ENCODE measurements at places on chromosomes 7 and 10.

- DNase-seq = peak; percentile 50
Observed at GRCh38 chr10:102615361-102615760, 28.9 kb upstream of the TRIM8 start.

GRCh38 chr10:111076191-111076681 lies 593 bp upstream of the ADRA2A start:
- peak; percentile 72 for DNase-seq

DNA sequence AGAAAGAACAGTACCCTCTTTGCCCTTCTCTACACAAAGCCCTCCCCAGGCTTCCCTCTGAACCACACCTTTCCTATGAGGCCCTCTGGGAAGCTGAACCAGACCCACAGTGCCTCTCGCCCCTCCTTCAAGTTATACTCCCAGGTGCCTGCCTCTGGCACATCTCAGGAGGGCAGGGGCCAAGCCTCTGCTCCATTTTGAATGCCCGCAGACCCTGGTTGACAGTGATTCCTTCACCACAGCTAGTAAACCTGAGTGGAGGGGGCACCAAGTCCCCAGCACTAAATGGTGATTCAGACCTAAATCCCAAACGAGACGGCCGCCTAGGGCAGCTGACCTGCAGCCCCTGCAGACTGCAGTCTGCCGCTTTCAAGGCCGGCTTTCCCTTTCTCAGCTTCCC lies 230.5 kb upstream of the ZNF32 start:
- no peak for DNase-seq

GRCh38 chr7:158074896-158075632 lies 512.6 kb downstream of the PTPRN2 start:
- no peak for DNase-seq

GRCh38 chr10:34474009-34474376 lies 341.1 kb downstream of the PARD3 start:
- no peak for DNase-seq

- no peak for DNase-seq
Observed at GRCh38 chr10:44771233-44771995, 139.7 kb upstream of the TMEM72 start.

DNA sequence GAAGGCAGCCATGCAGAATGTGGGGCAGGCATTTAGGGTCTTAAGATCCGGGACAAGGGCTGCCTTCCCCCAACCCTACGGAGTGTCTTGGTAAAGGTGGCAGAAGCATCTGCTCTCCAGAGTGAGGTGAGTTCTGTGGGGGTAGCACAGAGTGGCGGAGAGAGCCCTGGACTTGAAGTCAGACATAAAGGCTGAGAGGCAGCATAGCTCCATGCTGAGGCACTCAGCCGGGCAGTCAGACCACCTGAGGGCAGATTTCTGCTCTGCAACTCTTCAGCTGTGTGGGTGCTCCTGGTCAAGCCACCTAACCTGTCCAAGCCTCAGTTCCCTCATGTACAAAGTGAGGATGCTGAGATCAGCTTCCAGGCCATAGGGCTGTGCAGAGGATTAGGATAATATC lies 81.0 kb downstream of the CRTAC1 start:
- DNase-seq = no peak

DNA sequence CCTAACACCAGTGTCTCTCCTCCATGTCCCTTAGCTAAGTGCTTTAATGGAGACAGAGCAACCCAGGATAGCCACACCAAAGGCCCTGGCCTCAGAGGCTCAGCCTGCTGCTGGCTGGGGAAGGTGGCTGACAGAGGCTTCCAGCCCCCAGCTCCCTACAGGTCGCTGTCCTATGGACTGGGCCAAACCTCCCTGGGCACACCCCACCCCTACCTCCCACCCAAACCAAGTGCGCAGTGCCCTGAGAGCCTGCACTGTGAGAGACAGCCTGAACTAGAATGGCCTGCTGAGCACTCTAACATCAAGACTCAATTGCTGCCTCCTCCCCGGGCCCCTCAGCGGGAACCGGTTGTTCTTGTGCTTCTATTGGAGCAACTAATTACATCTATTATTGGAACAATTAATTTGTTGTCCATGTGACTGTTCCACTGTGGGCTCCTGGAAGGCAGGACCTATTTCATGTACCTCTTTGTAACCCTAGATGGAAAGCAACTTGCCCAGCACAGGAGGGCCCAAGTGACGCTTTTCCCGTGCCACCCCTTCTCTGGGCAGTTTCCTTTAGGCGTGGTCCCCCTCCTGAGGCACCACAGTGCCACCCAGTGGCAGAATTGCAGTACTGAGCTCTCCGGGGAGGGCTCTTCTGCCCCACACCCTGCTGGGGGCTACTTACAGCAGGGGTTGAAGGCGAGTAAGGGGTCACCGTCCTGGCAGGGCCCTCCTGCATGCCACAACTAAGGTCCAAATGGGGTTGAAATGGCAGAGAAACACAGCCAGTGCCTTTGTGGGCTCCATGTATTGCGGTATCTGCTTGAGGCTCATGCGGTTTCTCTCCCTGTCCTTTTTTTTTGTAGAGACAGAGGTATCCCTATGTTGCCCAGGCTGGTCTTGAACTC lies 63.7 kb upstream of the WAPL start:
- peak; percentile 81 for DNase-seq

DNA sequence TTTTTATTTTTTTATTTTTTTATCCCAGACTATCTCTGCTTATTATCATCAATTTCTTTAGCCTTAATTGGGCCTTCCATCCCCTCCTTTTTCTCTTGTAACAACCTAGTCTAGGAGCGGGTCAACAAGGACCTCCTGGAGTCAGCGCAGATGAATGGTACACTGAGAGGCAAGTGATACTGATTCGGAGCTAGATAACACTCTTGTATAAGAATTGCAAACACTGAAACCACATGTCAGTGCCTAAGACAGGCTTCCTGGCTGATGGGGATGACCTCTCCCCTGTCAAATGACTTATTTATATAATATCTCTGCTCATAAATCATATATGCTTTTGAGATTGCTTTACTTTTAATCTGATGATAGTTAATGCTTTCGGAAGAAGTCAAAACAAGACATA lies 22.7 kb downstream of the BPGM start:
- DNase-seq = no peak

GRCh38 chr7:128035712-128036111 lies 4.5 kb upstream of the LRRC4 start:
- DNase-seq = no peak

GRCh38 chr7:155724327-155725005 lies 80.0 kb downstream of the RBM33 start:
- DNase-seq = no peak

DNA sequence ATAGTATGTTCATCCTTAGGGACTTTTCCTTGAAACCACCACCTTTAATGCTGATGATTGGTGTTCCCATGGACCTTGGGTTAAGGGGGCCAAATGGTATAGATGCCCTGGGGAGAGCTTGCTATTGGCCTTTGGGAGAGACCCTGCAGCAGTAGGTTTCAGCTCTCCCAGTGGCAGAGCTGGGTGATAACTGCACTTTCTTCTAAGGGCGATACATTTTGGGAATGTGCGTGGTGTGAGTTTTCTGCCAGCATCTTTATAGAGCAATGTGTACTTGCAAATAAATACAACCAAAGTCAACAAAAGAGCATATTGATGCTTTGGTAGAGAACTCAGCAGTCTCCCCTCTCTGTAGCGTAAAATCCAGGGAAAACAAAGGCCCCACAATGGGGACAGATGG lies 404.1 kb downstream of the PAXIP1 start:
- no peak for DNase-seq

DNA sequence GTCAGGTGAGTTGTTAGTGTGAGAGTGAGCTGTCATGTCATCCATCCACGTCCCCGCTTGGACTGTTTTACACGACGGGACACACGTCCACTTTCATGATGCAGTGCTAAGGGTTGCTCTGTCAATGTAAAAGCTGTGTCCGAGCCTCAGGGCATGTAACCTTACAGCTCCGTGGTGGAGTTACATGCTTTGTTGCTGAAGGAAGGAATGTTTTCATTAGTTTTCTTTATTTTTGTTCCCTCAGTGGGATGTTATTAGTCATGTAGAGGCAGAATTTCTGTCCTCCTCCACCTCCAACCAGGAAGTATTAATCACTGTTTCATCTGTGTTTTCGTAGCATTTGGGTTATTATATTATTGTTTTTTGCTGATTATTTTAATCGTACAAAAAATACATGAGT lies 88.6 kb downstream of the NRG3 start:
- DNase-seq = no peak

GRCh38 chr7:17608114-17608833 lies 309.8 kb downstream of the AHR start:
- DNase-seq = no peak

DNA sequence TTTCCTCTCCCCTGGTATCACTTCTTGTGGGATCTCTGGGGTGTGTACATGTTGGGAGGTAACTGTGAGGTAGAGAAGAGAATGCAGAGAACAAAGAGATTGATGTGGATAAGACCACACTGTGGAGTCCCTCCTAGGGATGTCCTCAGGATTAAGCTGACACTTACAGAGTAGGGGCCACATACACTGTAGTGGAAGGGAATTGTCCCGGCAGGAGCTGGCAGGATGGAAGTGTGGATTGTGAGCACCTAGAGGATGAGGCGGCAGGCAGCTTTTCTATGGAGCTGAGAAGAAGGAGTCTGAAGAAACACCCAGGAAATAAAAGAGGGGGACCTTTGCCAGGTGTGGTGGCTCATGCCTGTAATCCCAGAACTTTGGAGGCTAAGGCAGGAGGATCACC lies 13.5 kb downstream of the AGFG2 start:
- no peak for DNase-seq

- no peak for DNase-seq
Observed at GRCh38 chr10:34540492-34540891, 274.6 kb downstream of the PARD3 start.

DNA sequence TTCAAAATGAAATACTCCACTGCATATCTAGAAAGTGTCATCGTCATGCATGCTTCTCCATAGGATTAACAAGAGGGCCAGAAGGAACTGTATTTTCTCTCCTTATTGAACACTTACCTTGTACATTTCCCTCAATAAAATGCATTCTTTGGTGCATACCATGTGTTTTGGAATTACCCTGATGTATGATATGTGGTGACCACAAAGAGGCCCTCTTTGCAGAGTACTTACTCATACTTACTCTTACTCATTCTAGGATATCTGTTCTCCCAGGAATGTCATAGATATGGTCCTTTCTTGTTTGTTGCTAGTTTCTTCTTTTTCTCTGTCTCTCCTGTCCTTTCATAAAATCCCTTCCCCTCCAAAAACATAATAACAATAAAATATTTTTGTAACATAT lies 1087.1 kb upstream of the POT1 start:
- no peak for DNase-seq

GRCh38 chr10:77899690-77900089 lies 26.9 kb downstream of the DLG5 start:
- no peak for DNase-seq

GRCh38 chr10:103745341-103746247 lies 109.8 kb downstream of the SH3PXD2A start:
- peak; percentile 75 for DNase-seq

- DNase-seq = no peak
Observed at GRCh38 chr10:15737656-15738055, 17.9 kb upstream of the ITGA8 start.

DNA sequence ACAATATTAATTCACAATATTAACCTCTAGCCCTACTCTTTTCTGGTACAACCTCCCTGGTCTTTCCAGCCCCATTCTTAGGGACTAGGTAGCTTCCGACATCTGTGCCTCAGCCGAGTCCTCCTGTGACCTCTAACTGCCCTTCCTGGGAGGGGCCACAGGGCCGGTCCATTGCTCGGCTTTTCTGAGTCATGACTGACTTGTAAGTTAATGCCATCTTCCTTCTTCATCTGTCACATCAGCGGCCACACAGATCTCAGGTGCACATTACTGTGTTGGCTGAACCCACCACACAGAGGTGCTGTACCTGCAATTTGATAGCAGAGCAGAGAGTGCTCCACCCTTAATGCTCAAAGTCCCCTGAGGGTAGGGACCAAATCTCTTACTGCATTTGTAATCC lies 4.1 kb upstream of the CPA4 start:
- DNase-seq = no peak

GRCh38 chr7:155667241-155667829 lies 22.9 kb downstream of the RBM33 start:
- no peak for DNase-seq

DNA sequence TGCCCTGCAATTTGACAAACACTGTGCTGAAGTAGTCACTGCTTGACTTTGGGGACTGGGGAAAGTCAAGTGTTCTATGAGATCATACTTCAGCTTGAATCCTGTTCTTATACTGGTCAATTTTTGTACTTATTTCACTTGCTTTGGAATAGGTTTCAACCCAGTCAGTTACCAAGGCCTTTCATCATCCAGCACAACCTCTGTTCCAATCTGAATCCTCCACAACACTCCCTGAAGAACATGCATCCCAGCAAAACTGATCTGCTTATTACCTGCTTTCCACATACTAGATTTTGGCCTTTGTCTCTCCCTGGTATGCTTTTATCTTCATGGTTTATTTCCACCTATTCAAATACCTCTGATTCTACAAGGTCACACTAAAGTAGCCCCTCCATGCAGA lies 29.5 kb downstream of the DPY19L1 start:
- no peak for DNase-seq

DNA sequence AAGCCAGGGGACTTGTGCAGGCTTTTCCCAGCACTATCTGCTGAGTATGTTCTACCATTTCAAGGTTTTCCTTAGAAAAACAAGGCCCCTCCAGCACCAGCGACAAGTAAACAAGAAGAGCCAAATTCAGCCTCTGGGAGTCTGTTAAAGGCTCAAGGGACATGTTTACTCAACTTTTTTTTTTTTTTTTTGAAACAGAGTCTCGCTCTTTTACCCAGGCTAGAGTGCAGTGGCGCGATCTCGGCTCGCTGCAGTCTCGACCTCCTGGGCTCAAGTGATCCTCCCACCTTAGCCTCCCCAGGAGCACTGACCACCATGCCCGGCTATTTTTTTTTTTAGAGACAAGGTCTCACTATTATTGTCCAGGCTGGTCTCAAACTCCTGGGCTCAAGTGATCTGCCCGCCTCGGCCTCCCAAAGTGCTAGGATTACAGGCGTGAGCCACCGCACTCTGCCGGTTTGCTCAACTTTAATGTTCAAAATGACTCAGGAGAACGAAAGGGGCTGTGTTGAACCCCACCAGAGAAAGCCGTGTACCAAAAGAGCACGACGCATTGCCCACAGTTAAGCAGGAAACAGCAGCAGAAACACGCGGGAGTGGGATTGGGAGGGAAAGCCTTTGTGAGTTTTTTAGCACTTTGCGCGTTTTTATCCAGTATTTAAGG lies 772 bp downstream of the PRDX3 start:
- peak; percentile 58 for DNase-seq

DNA sequence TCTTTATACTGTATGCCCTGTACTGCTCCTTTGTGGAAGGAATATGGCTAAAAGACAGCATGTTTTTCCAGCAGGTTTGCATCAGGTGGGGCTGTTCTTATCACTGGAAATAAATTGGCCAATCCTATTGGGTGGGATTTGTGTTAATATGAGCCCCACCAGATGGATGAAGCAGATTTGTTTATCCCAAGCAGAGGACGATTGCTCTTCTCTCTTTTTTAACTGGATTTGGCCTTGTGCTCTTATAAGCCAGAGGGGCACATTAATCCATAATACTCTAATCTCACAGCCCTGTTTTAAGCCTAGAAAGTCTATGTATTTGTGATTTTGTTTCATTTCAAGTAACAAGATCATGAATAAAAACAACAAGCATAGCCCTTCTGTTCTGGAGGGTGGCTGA lies 240.1 kb upstream of the ADARB2 start:
- DNase-seq = no peak

- no peak for DNase-seq
Observed at GRCh38 chr10:11026773-11027172, 9.1 kb downstream of the CELF2 start.

- DNase-seq = no peak
Observed at GRCh38 chr10:90817128-90817889, 40.5 kb downstream of the HTR7 start.

- DNase-seq = no peak
Observed at GRCh38 chr7:101707587-101707986, 78.5 kb upstream of the MYL10 start.

GRCh38 chr7:45118889-45119331 lies 7.4 kb upstream of the TBRG4 start:
- DNase-seq = no peak
